ENCODE measurements at places on chromosomes 11 and 22. TPM values are rescaled to one million over a fixed set of nuclear protein-coding genes. Genes with fewer than 3 reads are reported as not detected.

GRCh38 chr11:77457340-77457739 is 16.6 kb downstream of the PAK1 start:
- no peak for DNase-seq

DNA sequence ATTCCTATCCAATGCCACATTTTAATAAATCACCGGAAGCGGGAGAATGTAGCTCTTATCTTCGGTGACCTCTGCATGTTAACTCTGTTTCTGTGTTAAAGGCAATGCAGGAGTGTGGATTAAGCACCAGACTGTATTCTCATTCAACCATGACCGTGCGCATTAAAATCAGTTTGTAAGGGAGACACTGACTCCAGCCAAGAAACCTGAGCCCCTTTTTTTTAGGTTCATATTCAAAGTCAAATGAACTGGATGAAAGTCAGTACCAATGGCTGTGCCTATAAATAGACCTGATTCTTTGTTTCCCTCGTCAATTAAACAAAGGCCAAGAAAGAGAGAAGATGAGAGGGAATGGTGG is 32.2 kb downstream of the C11orf91 start:
- DNase-seq, result no peak

Gene DRD2
- total RNA-seq, result not detected

Gene PRAME
- not detected for total RNA-seq

GRCh38 chr11:67007126-67007525 is 15.8 kb upstream of the SYT12 start:
- no peak for DNase-seq

- DNase-seq, result no peak
Measured at GRCh38 chr11:123751781-123752180, 2.5 kb downstream of the OR6X1 start.

DNA sequence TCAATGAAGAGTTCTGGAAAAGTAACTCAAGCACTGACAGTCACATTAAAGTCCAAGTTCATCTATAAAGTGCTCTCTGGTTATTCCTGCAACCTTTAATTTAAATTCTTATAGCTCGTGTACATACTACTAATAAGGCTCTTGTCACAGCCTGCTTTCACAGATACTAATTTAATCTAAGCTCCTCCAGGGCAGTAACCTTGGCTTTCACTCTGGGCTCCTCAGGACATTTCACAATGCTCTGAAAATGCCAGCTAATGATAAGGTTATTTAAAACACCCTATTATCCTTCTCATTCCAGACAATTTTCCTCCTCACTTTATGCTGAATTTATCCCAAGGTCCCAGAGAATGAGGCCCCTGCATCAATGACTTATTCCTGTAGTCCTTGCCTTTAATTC is 242.7 kb upstream of the CCDC90B start:
- peak; percentile 8 for DNase-seq
